Kidney (tissue), 22 donors: ENCODE measurements at places on chromosomes 7 and 10.

- no peak for DNase-seq
These were observed 17.9 kb upstream of the ACSM6 start for GRCh38 chr10:95176101-95176500.

DNA sequence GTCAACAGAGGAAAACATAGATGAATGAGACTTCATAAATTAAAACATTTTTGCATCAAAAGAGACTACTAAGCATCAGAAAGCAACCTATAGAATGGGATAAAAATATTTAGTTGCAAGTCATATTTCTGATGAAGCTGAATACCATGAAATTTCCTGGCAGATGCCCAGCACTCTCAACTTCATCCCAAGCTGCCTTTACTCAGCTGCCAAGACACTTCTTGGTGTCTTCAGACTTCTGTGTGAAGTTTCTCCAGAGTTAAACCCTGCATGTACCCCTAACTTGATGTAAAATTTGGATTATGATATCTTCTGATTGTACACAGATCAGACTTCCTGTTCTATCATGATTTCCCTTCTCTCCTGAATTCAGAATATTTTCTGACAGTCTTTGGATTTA is 73.2 kb downstream of the AKR1C4 start:
- no peak for DNase-seq

DNA sequence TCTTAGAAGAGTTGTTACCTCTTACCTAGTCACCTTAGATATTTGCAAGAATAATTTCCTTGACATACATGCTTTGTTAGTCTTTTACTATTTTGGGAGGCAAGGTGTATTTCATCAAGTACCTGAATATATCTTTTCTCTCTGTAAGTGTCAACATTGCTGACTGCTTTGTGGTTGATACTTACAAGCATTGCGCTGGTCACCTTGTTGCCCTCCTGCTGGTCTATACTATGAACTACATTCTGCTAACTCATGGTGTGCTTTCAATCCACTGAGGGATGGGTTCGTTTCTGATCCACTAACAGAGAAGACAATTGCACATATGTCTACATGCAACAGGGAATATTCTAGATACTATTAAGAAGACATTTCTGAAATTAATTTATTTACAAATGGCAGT is 837.8 kb upstream of the COBL start:
- DNase-seq = no peak

DNA sequence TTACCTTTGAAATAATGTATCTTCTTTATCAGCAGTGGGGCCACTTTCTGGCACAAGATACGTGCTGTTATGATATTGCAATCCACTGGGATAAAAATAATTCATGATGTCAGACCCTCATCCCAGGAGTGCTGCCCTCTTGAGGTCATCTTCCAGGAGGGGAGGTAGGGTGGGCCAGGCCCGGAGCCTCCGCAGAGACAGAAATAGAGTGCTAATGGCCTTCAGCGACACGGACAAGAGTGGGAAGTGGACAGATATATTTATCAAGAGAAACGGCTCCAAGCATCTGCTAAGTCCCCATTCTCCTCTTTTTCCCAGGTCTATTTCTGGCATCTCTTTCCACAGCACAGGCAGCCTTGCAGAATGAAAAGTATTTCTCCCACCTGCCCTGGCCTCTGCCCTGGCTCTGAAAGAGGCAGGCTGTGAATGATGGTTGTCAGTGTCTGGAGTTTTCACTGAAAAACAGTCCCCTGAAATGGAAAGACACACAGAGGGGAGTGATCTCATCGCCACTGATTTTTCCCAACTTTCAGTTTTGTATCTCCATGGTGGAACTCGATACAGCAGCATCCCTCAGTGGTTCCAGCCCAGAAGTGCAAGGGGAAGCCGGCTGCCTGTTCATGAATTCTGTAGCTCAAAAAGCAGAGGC is 251.7 kb upstream of the MYO3A start:
- peak; percentile 50 for DNase-seq

DNA sequence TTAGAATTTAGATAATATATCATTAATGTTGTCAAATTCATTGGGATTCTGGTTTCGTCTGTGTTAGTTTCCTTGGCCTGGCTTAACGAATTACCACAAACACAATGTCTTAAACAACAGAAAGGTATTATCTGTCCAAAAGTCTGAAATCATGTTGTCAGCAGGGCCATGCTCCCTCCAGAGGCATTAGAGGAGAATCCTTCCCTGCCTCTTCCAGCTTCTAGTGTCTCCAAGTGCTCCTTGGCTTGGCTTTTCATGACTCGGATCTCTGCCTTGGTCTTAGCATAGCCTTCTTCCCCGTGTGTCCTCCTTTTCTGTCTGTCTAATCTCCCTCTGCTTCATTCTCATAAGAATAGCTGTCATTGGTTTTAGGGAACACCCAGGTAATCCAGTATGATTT is 482.5 kb downstream of the SEMA3D start:
- no peak for DNase-seq

- DNase-seq = no peak
These were observed 4.8 kb downstream of the FGFR2 start for GRCh38 chr10:121593281-121594075.

DNA sequence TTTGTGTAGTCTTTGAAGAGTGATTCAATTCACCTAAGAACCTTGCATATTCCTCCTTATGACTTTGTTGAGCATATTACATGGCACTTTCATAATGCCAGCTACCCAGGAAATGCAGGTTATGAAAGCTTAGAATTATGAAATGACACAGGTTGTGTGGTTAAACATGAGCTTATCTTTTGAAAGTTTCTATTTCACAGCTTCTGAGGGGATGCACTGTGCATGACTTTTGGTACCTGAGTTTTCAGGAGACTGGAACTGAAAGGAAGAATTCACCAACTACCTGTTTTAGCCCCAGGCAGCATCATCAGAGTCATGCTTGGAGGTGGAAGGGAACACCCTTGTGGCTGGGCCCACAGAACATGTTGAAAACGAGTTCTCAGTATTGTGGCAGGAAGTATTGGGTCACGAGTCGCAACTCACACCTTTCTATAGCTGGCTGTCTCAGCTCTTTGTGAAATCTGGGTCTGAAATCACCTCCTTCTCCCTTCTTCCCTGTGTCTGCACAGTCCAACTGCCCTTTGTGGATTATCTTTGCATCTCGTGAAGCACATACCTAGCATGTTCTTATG is 228.2 kb downstream of the PTEN start:
- no peak for DNase-seq

- DNase-seq = no peak
These were observed 13.4 kb upstream of the CXCL12 start for GRCh38 chr10:44398271-44398670.

- DNase-seq = no peak
These were observed 169.3 kb upstream of the AKR1E2 start for GRCh38 chr10:4656576-4657194.

DNA sequence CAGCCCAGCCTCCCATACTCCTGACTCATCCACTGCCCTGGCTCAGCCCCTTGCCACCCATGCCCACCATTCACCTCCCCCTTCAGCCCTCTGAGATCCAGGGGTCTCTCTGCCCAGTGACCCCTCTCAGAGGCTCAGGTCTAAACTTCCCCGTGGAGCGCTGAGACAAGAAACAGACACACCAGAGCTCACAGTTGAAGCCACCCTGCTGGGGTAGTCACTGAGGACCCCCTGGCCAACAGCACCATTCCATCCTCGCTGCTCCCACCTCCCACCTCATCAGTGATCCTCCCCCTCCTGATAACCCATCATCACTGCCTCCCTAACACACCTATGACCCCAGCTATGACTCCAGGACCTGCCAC is 100.7 kb downstream of the GRID1 start:
- DNase-seq = no peak

- DNase-seq = no peak
These were observed 55.9 kb downstream of the LRRC18 start for GRCh38 chr10:48883701-48884100.

- no peak for DNase-seq
These were observed 179.4 kb downstream of the PDE1C start for GRCh38 chr7:31890766-31891165.

- no peak for DNase-seq
These were observed 15.1 kb upstream of the TBX20 start for GRCh38 chr7:35268953-35269352.

- no peak for DNase-seq
These were observed 1186.5 kb downstream of the TYW1 start for GRCh38 chr7:68183176-68183575.

DNA sequence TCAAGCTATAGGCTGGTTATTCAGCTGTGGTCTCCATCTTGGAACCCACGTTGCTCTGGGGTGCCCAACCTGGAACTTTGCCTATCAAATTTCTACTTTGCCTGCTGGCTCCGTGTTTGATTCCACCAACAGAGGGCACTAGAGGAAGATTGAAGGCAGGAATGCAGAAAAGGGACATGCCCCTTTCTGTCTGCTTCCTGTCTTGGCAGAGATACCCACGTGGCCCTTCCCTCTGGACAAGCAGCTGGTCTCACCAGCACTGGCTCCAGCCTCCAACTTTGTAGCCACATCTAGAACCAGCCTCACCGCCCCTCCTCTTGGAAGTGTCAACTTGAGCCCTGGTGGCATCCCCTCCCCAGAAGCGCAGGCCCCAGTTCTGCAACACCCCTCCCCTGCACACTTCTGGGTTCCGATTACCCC is 52.1 kb upstream of the ZNF438 start:
- DNase-seq = no peak

GRCh38 chr7:116988363-116988989 is 35.2 kb downstream of the ST7 start:
- no peak for DNase-seq

- DNase-seq = no peak
These were observed 14.7 kb upstream of the TMEM236 start for GRCh38 chr10:17737027-17737965.

DNA sequence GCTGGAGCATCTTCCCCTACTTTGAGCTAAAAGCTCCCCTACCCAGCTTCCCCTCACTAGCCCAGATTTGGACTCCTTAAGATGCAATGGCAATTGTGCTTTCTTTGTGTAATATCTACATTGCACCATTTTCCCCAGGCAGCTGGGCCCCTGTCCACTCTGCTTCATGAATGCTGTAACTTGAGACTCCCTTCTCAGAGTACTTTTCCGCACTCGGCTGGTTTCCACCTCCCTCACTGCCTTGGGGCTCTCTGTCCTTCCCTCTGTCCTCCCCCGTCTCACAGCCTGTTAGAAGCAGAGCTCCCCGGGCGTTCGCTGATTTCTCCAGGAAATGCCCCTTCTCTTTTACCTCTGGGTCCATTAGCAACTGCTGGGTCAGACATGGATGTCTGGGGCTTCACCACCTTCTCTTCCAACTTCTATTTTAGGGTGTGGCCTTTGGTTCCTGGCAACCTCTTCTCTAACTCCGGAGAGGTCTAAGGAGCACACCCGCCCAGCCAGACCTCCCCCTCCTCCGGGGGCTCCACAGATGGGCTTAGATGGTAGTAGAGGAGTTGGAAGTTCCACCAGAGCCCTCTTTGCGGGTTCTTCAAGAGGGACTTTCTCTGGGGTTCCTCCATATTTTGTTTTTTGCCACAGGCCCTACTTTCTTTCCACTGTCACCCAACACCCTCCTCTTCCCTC is 2.9 kb upstream of the TMEM72 start:
- DNase-seq = no peak

- no peak for DNase-seq
These were observed 24.1 kb downstream of the PDLIM1 start for GRCh38 chr10:95266674-95267095.

DNA sequence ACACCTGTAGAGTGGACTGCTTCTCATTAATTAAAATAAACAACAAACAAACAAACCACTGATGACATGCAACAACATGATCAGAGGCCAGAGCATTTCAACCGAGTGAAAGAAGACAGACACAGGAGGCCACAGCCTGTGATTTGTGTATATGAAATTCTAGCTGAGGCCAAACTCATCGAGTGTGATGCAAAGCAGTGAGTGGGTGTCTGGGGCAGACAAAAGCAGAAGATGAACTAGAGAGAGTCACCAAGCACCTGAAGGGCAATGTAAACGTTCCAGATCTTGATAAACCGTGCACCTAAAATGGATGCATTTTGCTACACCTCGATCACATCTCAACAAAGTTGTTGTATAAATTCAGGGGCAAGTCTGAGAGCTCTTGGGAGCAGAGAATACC is 108.4 kb downstream of the KLF6 start:
- no peak for DNase-seq

- peak; percentile 29 for DNase-seq
These were observed 16.5 kb upstream of the CREB5 start for GRCh38 chr7:28395831-28396230.

GRCh38 chr7:36037121-36037662 is 115.9 kb upstream of the EEPD1 start:
- DNase-seq = peak; percentile 90

GRCh38 chr7:3300221-3300650 is 816 bp upstream of the SDK1 start:
- DNase-seq = peak; percentile 24

DNA sequence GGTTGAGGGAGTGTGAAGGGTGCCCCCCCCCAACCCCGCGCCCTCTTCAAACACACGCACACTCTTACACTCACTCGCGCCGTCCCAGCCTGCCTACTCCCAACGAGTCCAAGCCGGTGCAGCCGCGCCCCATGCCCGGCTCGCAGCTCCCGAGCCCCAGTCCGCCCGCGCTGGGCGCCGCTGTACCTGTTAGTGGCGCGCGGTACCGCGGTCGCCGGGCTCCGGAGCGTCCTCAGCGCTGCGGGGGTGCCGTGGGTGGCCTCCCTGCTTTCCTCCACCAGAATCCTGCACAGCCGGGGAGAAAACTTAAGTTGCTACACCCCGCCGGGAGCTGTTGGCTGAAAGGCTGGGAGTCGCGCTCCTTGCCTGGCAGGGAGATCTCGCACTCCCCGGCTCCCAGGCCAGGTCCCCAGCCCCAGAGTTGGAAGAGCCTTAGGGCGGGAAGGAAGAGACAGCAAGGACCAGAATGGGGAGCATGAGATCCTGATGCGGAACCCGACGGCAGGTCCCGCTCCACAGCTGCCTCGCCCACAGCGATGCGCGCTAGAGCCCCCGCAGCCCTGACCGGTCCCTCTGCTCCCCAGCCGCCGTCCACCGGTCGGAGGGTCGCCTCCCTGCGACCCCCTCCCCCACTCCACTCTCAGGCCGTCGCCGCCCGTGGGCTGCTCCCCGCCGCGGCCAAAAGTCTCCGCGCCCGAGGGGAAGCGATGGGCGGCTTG is 863 bp downstream of the ST8SIA6 start:
- DNase-seq = peak; percentile 62

- DNase-seq = no peak
These were observed 4.6 kb downstream of the MGMT start for GRCh38 chr10:129471447-129472175.

DNA sequence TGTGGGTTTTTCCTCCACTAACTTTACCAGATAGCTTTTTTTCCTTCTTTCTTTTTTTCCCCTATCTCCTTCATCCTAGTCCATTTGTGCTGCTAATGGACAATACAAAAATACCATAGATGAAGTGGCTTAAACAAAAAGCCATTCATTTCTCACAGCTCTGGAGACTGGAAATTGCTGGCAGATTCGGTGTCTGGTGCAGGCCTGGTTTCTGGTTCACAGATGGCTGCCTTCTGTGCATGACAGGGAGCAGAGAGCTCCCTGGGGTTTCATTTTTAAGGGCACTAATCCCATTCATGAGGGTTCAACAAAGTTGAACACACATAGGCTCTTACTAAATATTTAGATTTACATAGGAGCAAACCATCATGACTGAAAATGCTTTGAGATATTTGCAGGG is 467.4 kb downstream of the TYW1 start:
- DNase-seq = no peak

- DNase-seq = peak; percentile 66
These were observed 242.4 kb upstream of the KIAA1217 start for GRCh38 chr10:23966504-23967051.
